ENCODE measurements at places on chromosomes 5 and 9.

DNA sequence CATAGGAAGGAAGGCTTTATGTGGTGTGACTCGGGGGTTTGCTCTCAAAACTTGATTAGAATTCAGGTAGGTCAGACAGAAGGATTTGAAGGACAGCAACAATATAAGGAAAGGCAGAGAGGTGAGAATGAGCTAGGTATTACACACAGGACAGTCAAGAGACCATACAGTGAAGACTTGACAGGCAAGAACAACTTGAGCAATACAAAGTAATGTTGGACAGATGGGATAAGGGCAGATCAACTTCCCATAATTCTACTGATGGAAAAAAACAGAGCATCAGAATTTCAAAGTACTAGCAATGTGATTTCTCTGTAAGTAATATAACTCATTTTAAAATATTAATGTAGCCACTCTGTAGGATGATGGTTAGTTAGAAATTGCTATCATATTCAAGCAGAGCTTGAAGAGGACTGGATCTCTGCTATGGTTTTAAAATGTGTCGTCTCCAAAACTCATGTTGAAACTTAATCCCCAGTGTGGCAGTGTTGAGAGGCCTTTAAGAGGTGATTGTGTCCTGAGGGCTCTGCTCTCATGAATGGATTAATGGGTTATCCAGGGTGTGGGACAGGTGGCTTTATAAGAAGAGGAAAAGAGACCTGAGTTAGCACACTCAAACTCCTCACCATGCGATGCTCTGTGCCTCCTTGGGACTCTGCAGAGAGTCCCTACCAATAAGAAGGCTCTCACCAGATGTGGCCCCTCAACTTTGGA lies 22.4 kb upstream of the HOMER1 start:
- no peak for DNase-seq

GRCh38 chr5:175629261-175629660 lies 28.6 kb upstream of the HRH2 start:
- DNase-seq: no peak

DNA sequence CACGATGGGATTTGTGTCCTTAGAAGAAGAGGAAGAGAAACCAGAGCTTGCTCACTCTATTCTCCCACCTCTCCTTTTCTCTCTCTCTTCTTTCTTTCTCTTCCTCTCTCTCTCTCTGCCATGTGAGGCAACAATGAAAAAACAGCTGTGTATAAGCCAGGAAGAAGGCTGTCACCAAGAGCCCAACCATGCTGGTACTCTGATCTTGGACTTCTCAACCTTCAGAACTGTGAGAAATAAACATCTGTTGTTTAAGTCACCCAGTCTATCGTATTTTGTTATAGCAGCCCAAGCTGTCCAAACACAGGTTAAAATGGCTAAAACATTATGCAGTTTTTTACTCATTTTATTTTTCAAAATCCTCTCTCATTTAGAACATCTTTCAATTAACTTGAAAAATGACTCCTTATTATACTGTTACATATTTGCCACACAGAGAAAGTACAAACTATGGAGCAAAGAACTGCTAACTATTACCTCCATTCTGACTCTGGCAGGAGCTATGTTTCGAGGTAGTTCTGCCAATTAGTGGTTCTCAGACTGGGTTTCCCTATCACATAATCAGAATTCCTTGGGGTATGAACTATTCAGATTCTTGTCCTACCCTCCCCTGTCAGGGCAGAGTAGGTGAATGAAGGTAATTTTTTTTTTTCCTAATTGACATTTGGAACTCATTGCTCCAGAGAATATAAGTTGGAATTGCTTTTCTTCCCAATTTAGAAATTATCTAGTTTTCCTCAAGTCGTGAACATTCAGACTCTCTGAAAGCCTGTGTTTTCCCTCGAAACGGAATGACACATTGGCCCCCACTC lies 434.6 kb downstream of the ENC1 start:
- DNase-seq: peak; percentile 40

- DNase-seq: no peak
Measured at GRCh38 chr5:66864240-66864884, 268.2 kb downstream of the MAST4 start.

GRCh38 chr9:98829766-98830165 lies 22.3 kb downstream of the GALNT12 start:
- no peak for DNase-seq

DNA sequence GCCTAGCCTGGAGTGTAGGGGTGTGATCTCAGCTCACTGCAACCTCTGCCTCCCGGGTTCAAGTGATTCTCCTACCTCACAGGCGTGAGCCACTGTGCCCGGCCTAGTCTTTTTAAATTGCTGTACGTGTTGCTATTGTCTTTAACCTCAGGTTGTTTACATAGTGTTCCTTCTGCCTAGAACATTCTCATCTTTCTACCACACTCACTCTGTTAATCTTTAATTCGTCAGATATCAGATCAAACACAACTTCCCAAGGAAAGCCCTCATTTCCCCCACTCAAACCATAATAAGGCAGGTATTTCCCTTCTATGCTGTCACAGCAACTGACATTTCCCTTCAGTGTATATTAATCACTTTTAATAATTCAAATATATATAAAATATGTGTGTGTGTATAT lies 1310.0 kb upstream of the C9orf72 start:
- DNase-seq: no peak

- DNase-seq: peak; percentile 66
Measured at GRCh38 chr5:58666141-58666540, 83.3 kb downstream of the RAB3C start.

DNA sequence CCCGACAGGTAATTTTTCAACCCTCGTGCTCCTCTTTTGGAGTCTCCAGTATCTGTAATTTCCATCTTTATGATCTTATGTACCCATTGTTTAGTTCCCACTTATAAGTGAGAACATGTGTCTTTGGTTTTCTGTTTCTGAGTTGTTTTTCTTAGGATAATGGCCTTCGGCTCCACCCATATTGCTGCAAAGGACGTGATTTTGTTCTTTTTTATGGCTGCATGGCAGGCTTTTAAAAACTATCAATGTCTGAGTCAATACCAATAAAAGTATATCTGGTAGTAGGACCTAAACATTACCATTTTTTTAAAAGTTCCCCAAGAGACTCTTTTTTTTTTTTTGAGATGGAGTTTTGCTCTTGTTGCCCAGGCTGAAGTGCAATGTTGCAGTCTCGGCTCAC lies 3.9 kb upstream of the SLC26A2 start:
- DNase-seq: no peak

DNA sequence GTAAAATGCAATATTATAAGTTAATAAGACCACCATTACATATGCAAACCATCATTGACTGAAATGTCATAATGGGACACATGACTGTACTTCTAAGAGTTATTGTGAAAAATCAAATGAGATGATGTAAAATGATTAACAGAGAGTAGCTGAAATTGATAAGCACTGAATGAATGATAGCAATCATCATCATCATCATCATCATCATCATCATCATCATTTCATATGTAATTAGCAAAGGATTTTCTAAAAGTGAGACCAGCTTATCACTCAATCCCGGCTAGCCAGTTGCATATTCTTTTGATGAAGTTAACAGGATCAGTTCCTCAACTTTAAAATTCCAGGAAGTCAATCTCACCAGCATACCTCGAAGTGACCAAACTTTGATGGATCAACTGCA lies 650.3 kb upstream of the KLF4 start:
- DNase-seq: no peak

GRCh38 chr9:83937861-83938455 lies 16.7 kb upstream of the KIF27 start:
- peak; percentile 54 for DNase-seq

All from NCI-H1105 treated with DMSO at 0.1 percent for 48 hours (cell line).